Stimulated activated CD4-positive, alpha-beta T cell treated with anti-CD3 and anti-CD28 coated beads, TNF-alpha, amount 100 ng/mL, for 1 hour (primary cell): ENCODE measurements at places on chromosomes 5 and 9.

GRCh38 chr5:14739538-14739937 lies 75.0 kb downstream of the OTULIN start:
- no peak for DNase-seq

GRCh38 chr5:33231214-33231710 lies 209.5 kb upstream of the TARS1 start:
- DNase-seq, result no peak

DNA sequence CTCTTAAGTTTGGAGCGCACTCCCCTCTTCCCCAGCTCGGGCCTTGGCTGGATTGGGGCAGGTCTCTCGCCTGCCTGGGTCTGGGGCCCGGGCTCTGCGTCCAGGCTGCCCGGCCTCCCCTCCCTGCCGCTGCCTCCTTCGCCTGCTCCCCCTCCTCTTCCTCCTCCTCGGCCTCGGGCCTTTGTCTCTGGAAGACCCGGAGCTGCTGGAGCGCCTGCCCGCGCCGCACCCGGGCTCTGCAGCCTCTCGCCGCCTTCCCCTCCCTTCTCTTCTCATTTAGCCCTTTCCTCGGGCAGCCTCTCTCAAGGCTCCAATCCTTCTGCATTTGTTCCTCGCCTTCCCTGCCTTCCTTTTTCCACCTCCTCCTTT lies 218.5 kb downstream of the C9orf50 start:
- DNase-seq, result no peak

DNA sequence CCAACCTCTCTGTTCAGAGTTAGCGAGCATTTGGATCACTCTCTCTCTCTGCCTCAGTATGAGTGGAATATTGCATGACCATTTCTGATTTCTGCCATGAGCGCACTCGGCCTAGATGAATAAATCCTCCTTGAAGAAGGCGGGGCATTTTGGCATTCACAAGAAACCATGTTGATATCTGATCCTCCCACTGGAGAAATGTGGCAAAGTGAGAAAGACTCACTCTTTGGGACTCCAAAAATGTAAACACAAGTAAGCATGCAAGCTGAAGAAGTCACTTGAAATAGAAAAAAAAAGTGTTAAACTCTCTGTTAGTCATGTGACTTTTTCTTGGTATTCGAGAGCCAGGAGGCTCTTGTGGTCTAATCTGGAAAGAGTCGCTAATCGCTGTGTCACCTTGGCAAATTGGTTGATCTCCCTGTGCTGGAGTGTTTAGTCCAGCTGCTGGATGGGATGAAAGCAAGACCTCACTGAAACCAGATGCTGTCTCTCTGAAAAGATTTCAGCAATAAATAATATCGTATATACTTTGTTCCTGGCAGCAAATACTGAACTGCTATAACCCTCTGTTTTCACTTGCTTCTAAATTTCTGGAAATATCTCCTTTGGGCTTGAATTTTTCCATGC lies 95.5 kb downstream of the GHR start:
- DNase-seq, result no peak

DNA sequence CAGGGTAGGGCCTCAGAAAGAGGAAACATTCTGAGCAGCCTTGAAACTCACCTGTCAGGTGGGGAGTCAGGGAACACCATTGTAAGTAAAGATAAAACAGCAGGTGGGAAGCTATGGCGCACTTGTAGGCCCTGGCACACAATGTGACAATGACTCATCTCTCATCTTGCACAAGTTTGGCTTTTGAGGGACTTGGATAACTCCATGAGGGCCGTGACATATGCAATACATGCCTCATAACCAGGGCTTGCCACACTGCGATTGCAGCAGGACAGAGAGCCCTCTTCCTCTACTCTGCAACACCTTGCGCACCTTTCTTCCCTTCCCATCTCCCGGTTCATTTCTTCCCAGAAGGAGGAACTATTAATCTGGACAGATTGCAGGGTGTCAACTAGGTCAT lies 144.9 kb downstream of the CEP120 start:
- DNase-seq, result no peak

- no peak for DNase-seq
Observed at GRCh38 chr5:149623473-149623872, 42.2 kb downstream of the ARHGEF37 start.

DNA sequence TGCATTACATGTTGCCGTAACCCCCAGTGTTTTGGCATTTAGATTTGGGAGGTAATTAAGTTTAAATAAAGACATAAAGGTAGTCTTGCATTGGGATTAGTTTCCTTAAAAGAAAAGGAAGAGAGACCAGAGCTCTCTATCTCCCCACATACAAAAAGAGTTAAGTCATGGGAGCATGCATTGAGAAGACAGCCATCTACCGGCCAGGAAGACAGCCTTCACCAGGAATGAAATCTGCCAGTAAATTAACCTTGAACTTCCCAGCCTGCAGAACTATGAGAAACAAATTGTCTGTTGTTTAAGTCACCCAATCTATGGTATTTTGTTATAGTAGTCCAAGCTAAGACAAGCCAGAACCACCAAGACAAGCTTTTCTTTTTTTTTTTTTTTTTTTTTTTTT lies 567.0 kb upstream of the CDH18 start:
- DNase-seq, result no peak

DNA sequence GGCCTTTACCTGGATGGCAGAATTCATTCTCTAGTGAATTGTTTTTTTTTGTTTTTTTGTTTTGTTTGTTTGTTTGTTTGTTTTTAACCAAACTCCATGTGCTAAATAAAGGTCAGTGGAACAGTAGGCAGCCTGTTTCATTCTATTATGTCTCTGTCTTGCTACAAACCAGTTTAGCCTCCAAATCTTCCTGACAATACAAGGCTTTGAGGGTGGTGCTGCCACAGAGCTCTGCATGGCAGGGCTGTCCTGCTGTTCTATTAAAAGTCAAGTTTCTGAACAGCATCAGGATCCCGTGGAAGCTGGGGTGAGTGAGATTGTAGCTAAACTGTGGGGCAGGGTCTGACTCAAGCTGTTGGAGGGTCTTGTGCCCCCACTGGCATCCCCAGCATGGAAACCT lies 144.1 kb upstream of the MAST4 start:
- no peak for DNase-seq

DNA sequence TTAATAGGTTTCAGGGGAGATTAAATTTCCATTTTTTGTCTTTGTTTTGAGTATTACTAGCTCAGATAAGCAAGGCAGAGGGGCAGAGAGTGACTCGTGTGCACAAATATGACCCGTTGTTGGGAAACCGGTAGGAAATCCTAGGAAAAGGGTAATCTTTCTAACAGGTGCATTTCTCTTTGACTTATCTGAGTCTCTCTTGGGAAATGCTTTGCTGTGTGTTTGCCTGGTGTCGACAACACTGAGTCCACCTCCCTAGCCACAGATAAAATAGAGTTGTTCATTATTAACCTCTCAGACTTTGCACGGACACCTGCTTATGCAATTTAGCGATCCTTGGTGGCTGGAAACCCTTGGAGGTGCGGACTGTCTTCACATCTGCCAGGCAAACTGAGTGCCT lies 164.2 kb downstream of the FGF1 start:
- no peak for DNase-seq

GRCh38 chr5:141150993-141151325 lies 1.1 kb downstream of the PCDHB6 start:
- no peak for DNase-seq
